ENCODE measurements at places on chromosomes 4 and X. TPM values are rescaled to one million over a fixed set of nuclear protein-coding genes. Genes with fewer than 3 reads are reported as not detected.

- DNase-seq, result no peak
Measured at GRCh38 chrX:136322064-136322463, 21.3 kb downstream of the ADGRG4 start.

GRCh38 chr4:98345838-98346237 lies 84.7 kb downstream of the RAP1GDS1 start:
- DNase-seq, result no peak

- no peak for DNase-seq
Measured at GRCh38 chrX:118468122-118468521, 27.5 kb upstream of the DOCK11 start.

GRCh38 chrX:136380010-136380769 lies 79.4 kb downstream of the ADGRG4 start:
- no peak for DNase-seq

DNA sequence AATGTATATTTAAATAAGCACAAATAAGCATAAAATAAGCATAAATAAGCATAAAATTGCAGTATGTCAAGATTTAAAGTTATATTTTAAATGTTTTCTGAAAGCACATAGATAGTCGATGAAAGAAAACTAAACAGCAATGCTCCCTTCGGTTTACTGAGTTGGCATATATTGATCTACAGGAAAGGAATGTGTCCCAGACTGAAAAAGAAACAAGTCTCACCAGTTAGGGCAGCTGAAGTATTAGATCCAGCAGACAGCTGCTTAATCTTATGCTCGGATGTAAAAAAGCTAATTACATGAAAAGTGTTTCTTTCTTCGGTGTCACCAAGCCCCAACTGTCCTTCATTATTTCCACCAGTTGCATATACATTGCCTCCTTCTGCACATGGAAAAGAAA lies 8.7 kb downstream of the RPGR start:
- DNase-seq, result no peak

- DNase-seq, result no peak
Measured at GRCh38 chr4:63396269-63396668, 1013.0 kb downstream of the TECRL start.

- DNase-seq, result no peak
Measured at GRCh38 chrX:68719181-68719903, 71.9 kb downstream of the STARD8 start.

DNA sequence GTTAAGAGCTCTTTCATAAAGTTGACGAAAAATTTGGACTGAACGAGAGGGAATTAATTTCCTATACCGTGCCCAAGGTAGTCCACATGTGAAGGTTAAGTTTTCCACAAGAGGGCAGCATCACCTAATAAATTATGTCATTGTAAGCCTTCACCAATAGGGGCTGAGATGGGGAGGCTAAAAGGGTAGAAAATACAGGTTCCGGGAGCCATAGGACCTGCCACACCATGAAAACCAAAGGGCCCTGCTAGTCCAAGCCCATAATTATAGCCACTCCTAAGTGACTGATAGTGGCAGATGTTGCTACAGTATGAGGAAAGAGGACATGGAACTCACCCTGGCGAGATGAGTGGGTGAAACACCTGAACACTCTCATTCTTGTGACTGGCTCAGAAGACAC lies 122.2 kb downstream of the SHROOM4 start:
- peak; percentile 43 for DNase-seq

DNA sequence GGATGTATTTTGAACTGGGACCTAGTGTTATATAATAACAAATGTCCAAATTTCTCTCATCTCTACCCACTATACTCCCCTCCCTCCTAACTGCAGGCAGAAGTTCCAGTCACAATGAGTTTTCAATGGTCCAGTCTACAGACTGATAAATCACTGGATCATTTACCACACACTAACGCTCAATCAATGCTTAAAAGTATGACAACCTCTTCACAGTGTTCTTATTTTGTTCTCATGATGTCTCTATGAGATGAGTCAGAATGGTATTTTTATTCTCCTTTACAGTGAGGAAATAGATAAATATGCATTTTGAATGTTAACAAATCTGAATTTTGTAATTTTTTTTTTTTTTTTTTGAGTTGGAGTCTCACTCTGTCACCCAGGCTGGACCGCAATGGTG lies 83.7 kb upstream of the ETNPPL start:
- DNase-seq, result no peak

DNA sequence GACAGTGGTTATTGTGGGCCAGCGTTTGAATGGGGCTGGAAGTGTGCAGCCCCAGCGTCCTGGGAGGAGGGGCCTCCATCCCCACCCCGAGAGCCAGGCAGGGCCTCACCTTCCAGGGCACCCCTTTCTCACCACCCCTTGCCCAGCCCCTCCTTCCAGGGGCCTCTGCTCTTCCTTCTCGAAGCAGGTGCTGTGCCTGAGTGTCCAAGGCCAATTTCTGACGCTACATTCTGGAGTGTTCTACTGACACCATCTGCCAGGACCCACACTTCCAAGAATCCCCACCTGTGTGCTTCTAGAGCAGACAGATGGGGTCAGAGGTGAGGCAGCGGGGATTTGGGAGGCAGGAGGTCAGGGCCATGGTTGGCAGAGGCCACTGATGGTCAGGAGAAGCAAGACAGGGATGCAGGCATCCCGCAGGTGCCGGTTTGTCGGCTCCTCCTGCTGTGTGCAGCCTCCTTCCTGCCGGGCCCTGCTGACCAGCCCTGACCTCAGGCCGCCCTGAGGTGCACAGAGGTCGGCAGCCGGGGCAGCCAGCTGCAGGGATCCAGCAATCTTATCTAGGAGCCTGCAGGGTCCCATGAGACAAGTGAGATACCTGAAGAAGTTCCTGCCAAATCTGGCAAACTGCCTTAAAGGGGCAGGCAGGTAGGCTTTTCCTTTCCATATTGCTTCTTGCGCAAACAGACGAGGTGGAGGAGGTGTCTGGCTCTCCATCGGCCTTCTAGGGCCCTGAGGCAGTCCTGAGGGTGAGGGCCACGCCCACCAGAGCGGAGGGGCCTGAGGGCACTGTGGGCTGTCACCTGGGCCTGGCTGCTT lies 18.8 kb downstream of the MSANTD1 start:
- no peak for DNase-seq

- peak; percentile 75 for DNase-seq
Measured at GRCh38 chrX:130120746-130121504, 10.6 kb upstream of the ELF4 start.

GRCh38 chrX:105821471-105822121 lies 743 bp upstream of the NRK start:
- peak; percentile 15 for DNase-seq

GRCh38 chr4:184111233-184111832 lies 106.3 kb downstream of the ENPP6 start:
- no peak for DNase-seq

GRCh38 chrX:43016021-43016420 lies 238.1 kb upstream of the PPP1R2C start:
- DNase-seq, result peak; percentile 43

GRCh38 chr4:53267026-53267425 lies 98.8 kb downstream of the SCFD2 start:
- DNase-seq, result no peak

GRCh38 chrX:6464726-6465125 lies 70.2 kb downstream of the VCX3A start:
- no peak for DNase-seq

DNA sequence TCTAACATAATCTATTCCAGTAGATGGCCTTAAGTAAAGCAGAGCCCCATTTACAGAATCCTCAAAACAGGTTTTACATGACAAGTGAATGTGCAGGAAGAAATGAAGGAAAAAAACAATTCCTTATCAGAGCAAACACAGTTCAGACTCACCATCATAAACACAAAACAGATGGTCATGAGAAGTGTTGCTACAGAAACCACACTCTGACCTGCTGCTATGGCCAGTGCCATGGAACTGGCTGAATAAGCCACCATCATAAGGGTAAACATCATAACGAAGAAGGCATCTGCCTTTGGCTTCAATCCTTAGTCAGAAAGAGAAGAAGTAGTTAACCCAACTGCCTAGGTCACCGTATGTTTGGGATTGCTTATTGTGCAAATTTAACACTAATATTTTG lies 61.1 kb downstream of the ABCG2 start:
- DNase-seq, result peak; percentile 77

DNA sequence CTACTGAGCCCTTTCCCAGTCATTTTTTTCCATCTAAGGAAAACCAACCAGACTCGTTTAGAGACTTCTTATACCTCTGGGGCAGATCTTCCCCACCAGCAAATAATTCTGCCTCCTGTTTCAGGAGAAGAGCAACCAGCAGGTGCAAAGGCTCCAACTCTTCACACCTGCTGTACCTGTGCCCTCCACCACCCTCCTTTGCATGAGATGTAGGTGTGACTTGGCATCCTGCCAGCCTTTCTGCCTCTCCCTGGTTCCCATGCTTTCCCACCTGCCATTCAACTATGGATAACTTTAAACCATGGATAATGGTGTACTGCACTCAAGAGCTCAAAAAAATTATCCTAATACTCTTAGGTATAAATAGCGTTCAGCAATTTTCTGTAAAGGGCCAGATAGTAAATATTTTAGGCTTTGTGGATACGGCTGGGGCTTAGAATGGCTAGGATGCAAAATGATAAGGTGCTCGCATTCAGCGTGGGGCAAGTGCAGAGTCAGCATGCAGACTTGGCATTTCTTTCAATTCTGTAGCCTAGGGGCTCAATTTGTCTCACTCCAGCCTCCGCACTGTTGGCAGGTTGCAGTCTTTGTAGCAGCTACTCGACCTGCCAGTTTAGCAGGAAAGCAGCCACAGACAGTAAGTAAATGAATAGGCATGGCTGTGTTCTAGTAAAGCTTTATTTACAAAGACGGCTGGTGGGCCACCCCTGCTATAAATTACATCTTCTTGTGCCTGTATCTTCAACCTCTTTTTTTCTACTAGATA lies 79.8 kb downstream of the HCCS start:
- DNase-seq, result no peak

THAP9 gene
- 3.2 TPM for total RNA-seq

TMPRSS11D gene
- not detected for total RNA-seq

SRPX2 gene
- 124 TPM for total RNA-seq

MSN gene
- total RNA-seq, result 658 TPM

DGKK gene
- total RNA-seq, result not detected

NCAPG gene
- 66.4 TPM for total RNA-seq

PCDH7 gene
- total RNA-seq, result 21.0 TPM
